Renal cortex interstitium (tissue), 15 donors: ENCODE measurements at places on chromosomes 4 and X. TPM values are rescaled to one million over a fixed set of nuclear protein-coding genes. Genes with fewer than 3 reads are reported as not detected.

DNA sequence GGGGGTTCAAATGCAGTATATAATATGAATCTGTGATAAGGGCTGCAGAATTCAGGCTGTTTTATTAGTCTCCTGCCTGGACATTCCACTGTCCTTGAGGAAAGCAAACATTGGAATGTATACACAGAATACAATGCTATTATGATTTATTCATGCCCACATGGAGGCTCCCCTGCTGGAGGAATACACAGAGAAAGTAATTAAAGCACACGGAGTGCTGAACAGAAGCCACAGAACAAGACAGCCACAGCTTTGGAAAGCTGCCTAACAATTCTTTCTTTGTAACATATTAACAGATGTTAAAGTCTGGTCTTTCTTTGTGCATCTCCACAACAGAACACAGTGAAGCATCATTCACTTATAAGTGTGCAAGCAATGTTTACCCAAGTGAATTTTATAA lies 155.8 kb downstream of the ARAP2 start:
- peak; percentile 5 for DNase-seq

GRCh38 chr4:77347351-77347966 lies 190.5 kb downstream of the CCNG2 start:
- DNase-seq: no peak

DNA sequence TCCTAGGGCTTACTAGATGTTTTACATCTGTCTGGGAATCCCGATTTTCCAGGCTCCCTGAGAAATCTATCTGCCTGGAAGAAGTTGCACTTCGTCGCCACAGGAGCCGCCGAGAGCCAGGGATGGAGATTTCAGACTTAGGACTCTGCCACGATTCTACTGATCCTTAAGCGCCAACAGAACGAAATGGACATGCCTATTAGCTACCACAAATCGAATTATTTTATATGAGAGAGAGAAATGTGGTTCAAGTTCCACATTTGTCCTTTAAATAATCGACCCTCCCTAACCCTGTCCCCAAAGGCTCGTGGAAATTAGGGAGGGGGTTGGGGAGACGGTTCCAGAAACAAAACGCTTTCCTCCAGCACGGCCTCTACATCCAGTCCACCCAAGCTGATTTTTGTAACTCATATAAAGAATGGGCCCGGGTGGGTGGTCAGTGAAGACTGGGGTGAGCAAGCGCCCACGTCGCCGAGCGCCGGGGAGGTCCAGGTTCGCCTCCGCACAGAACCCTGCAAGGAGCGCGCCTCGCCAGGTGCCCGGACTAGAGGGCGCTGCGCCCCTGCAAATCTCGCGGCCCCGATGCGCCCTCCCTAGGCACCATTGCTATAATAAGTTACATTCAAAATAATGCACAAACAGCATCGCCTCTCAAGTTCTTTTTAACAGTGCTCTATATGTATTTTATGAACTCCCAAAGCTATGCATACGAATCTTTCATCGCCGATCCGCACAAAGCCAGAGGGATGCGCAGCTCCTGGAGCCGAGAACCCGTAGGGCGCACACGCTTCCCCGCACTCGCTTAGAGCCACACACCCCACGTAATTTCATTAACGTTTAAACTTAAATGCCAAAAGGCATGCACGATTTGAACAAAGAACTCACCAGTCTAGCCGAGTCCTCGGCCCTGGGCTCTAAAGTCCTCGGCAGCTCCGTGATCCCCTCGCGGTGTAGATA lies 2.1 kb upstream of the FAT1 start:
- peak; percentile 84 for DNase-seq

GRCh38 chrX:103376118-103376978 lies at the start of gene BEX3:
Gene BEX3 (plus strand): TSS chrX:103376538. CDS start chrX:103377522, 984 bp downstream.
- DNase-seq: peak; percentile 49

PNMA6F gene
- polyA plus RNA-seq: 0.27 TPM

DNA sequence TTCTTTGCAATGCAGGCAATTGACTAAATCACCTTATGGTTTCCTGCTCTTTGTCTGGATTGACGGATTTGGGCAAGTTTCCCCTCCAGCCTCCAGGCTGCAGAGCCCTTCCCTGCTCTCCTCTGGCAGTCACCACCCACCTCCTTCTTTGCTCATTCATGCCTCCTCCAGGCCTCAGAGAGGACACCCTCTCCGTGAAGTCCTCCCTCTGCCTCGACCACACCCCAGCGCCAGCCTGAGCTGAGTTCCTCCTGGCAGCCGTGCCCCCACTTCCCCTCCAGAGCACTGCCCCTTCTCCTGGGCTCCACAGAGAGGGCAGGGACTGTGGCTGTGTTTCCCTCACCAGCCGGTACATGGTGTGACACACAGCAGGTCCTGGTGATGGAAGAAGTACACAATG lies 53.7 kb downstream of the DCTD start:
- no peak for DNase-seq

- DNase-seq: no peak
Measured at GRCh38 chrX:101393530-101394305, 2.9 kb downstream of the RPL36A start.

DNA sequence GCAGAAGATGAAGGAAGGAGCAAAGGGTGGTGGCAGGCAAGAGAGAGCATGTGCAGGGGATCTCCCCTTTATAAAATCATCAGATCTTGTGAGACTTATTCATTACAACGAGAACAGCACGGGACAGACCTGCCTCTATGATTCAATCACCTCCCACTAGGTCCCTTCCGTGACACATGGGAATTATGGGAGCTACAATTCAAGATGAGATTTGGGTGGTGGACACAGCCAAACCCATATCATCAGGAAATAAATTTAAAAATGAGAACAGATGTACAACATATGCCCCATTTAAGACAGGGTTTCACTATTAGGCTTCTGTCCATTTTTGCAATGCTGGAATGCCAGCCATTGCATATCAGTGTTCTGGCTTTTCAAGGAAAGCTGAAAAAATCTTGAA lies 346.7 kb upstream of the SLIT2 start:
- no peak for DNase-seq

GRCh38 chrX:44245733-44246132 lies 97.7 kb downstream of the EFHC2 start:
- DNase-seq: no peak

CABS1 gene
- polyA plus RNA-seq: 0.12 TPM

GRCh38 chr4:85681221-85681657 lies 206.3 kb downstream of the ARHGAP24 start:
- no peak for DNase-seq

ZNF732 gene
- polyA plus RNA-seq: 3.5 TPM

- DNase-seq: no peak
Measured at GRCh38 chrX:85065512-85066198, 62.0 kb downstream of the APOOL start.
